ENCODE measurements at places on chromosomes 7 and 10.

DNA sequence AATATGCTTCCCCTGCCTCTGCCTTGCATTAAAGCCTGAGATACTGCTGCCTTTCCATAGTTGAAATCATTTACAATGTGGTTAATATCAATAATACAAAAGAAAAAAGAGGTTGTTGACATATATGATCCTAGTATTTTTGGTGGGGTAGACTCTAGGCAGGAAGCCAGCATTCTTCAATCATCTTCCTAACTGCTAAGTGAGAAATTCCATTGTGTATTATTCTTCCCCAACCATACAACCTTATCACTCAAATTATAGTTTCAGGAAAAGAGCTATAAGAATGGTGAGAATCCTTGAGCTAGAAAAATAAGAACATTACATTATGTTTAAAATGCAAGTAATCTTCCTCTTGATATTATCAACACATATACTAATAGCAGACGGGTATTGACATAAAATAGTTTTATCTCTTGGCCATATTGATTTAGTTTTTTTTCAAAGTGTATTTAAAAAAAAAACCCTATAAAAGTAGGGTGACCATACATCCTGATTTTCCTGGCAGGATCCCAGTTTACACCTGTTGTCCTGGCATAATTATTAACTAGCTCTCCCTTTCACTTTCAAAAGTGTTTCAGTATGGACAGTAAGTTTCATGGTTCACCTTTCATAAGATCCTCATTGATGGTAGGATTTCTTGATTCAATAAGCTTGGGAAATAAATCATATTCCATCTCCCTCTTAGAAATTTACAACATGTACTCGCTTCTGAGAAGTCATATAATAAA, 33.4 kb upstream of the WASL start:
- no peak for DNase-seq

DNA sequence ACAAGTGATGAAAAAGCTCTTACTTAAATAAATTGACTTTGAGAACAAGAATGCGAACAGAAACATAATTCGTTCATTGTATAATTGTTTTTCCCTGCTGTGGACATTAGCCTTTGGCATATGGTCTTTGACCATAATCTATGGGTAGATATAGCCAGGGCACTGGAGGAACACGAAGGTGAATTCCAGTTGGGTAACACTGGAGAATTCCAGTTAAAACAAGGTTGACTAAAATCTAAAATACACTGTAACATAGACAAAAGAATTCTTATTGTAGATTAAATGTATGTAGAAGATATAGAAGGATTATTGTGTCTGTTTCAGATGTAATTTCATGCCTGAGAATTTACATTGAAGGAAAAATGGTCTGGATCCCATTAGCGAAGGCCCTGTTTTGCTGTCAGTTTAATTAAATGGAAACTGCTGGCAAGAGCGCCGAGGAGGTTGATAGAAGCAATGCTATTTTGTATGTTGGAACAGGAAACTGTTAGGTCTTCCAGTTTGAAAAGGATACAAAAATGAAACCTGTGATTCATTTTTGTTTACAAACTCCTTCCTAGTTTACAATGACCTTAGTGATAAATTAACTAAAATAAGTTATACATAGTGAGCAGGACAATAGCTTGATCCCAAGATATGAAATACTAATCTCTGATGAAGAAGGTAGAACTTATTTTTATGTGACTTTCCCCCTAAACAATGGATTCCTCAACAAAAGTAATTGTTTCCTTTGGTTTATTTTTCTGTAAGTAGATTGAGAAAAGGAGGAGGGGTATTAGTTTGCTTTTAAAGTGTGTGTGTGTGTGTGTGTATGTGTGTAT, 68.9 kb downstream of the ARID5B start:
- no peak for DNase-seq

DNA sequence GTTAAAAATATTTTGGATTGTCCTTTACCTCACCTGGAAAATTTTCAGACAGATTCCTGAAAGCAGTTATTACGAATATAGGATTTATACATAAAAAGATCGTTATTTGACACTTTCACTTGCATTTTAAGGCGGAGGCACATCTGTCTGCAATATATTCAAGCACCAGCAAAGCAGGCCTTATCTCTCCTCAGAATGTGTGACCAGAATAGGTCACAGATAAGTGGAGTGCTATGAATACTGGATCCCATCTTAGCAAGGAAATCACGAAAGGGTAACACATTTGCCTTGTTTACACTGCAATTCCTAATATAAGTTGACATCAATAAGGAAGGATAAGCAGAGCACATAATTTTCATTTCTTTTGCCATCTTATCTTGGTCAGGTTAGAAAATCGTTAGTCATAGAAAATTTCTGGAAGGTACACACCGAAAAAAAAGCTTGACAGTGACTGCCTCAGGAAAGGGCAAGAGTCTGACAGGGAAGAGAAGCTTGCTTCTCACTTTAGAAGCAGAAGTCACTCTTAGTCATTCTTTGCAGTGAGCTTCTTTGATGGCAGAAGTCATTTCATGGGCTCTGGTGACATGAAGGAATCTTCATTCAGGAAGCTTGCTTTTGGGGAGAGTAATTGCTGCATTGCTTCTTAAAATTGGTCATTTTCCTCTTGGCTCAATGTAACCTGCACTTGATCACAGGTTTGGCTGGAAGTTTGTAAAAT, 98.1 kb upstream of the STK17A start:
- no peak for DNase-seq

- DNase-seq = no peak
Measured at GRCh38 chr10:72122221-72122620, 33.9 kb upstream of the SPOCK2 start.

DNA sequence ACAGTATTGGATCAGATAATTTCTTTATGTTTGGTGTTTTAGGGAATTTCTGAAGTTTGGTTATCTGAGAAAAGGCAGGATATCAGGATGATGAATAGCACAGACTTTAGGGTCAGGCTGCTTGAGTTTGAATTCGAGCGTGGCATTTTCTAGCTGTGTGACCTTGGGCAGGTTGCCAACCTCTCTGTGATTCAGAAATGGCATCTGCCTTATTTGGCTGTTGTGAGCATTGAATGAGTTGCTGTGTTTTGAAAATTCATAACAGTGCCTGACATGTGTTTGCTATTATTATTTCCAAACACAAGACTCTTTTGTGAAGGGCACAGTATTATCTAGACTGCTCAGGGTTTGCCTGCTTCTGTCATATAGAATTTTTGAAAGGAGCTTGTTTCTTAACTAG, 66.9 kb downstream of the NXPH1 start:
- no peak for DNase-seq

DNA sequence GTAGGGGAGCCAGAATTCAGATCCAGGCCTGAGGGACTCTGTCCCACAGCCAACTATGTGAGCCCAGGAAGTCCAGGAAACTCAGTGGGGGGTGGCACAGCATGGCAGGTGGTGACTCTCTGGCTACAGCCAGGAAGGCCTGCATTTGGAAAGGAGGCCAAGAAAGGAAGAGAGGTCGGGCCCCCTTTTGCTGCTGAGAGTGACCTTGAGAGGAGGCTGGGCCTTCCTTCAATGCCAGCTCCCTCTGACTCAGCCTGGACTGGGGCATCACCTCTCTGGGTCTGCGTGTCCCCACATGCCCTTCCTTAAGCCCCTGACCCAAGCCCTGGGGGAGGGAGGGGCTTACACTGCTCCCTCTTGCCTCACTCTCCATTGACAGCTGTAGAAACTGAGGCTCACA, 6.4 kb upstream of the MYL10 start:
- no peak for DNase-seq

- DNase-seq = no peak
Measured at GRCh38 chr10:123852411-123852951, 39.1 kb downstream of the CPXM2 start.

DNA sequence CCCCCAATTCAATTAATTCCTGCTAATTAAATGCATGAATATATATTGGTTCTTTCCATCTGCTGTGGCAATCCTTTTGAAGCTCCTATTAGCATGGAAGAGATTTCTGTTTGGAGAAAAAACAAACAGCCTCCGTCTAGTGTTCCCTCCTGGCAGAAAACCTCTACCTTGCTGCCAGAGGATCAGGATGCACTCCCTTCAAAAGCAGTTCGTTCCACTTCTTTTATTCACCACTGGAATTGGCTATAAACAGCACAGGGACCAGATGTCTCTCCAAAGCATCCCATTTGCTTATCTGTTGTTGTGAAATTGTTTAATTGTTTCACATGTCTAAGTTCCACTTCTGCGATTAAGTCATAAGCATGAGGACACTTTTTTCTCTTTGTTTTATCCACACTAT, 77.8 kb upstream of the PTN start:
- DNase-seq = no peak

GRCh38 chr10:108352771-108353170, 1188.3 kb upstream of the SORCS1 start:
- no peak for DNase-seq

DNA sequence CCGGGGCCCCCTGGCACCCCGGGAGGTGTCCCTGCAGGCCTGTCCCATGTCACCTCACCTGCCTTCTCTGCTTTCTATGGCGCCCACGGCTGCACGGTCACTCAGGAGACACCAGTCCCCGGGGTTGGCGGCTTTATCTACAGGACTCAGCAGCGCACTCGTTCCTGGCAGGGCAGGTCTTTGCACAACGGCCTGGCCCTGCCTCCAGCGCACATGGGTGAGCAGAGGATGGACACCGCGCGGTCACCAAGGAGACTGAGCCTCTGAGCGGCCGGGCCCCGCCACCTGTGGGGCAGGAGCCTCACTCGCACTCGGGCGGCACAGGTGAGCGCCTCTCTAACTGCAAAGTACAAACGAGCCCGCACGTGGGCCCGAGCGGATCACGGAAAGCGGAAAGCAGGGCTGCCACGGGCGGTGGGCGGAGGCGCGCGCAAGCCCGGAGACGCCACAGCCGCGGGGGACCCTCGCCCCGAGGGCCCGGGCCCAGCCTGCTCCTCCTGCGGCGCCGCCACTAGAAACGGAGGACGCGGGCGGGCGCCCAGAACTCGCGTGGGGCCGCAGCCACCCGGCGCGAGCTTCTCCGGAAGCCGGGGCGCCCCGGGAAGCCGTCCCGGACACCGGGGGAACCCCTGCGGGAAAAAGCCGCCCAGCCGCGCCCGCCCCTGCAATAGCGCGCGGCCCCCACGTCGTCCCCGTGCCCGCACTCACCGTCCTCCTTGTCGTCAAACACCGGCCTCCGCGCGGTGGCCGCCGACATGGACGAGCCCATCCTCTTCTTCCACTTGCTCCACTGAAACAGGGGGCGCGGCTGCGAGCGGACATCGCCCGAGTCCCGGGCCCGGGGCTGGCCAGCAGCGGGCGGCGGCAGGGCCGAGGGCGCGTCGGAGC, 642 bp downstream of the STK32C start:
- peak; percentile 83 for DNase-seq

GRCh38 chr10:29120216-29120615, 168.7 kb upstream of the LYZL1 start:
- no peak for DNase-seq

GRCh38 chr7:136136906-136137454, 159.8 kb upstream of the MTPN start:
- DNase-seq = no peak

DNA sequence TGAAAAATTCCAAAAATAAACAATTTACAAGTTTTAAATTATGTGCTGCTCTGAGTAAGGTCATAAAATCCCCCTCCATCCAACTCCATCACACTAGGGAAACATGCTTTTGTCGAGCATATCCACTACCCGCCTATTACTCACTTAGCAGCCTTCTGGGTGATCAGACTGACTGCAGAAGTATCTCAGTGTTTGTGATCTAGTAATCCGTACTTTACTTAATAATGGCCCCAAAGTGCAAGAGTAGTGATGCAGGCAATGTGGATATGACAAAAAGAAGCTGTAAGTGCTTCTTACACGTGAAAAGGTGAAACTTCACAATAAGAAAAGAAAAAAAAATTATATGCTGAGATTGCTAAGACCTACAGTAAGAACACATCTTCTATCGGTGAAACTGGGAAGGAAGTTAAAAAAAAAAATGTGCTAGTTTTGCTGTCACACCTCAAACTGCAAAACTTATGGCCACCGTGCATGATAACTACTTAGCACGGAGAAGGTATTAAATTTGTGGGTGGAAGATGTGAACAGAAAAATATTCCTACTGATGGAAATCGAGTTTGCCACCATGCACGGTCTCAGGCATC, 43.2 kb downstream of the SEMA3C start:
- no peak for DNase-seq

GRCh38 chr10:89151857-89152256, 55.3 kb downstream of the CH25H start:
- no peak for DNase-seq

DNA sequence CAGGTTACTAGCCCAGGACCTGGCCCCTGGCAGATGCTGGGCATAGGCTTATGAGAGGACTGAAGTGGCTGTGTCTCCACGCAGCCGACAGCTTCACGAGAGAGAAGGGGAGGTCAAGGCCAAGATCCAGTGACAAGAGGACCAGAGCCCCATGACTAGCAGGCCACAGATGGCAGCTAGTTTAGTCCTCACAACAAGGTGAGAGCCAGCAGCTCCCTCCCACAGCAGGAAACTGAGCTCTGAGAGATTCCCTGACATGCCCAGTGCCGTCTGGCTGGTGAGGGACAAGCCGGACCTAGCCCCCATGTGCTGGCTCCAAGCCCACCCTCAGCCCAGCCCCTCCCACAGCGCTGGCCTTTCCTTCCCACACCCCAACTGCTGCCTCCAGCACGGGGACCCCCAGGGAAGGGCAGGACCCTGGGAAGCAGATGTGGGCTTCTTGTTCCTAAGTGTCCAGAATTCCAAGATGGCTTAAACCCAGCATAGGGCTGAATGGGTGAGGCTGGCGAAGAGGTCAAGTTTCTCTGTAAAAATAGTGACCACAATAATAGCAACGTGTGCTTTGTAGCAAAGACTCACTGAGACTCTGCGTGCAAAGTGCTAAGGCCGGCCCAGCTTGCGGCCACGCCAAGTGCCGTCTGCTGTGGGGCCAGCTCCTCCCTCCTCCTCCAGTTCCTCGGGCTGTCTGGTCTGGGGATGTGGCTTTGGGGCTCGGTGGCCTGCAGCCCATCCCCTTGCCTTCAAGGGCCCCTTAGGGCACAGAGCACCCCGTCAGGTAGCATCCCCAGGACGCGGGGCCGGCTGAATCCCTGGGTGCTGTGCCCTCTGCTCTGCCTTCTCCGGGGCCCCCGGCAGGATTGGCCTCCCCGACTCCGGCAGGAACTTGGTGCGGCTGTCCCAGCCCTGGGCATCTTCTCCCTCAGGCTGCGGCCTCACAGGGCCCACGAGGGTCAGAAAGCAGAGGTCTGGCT, 7.8 kb upstream of the FAM20C start:
- no peak for DNase-seq

DNA sequence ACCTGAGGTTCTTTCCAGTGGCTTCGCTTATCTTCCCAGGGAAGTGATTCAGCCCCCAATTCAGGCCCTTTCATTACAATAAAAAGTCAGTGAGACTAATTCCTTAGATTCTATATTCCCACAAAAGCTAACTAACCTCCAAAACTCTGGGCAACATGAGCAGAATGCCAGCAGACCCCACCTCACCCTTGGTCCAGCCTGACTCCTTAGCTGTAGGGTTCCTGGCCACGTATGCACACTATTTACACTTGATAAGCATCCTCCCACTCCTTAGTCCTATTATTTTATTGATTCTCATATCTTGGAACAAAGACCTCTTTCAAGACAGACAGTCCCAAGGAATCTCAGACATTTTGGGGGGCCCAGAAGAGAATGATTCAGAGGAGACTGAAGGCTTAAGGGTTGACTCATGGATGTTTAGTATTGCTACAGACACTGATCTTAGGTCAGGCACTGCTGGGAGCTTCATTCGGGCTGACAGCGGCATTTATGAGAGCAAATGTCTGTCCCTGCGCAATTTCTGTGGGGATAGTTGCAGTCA, 162.6 kb upstream of the GDF10 start:
- DNase-seq = no peak

GRCh38 chr7:26664735-26665416, 199.5 kb downstream of the SKAP2 start:
- no peak for DNase-seq

GRCh38 chr7:25216837-25217236, 11.4 kb downstream of the NPVF start:
- DNase-seq = peak; percentile 47

- no peak for DNase-seq
Measured at GRCh38 chr7:74364061-74364460, 74.9 kb downstream of the CLIP2 start.
